ENCODE measurements at places on chromosomes 7 and 10.

- DNase-seq = no peak
Measured at GRCh38 chr10:93503075-93503474, 6.7 kb downstream of the CEP55 start.

- DNase-seq = no peak
Measured at GRCh38 chr10:5411941-5412276, 448 bp upstream of the NET1 start.

DNA sequence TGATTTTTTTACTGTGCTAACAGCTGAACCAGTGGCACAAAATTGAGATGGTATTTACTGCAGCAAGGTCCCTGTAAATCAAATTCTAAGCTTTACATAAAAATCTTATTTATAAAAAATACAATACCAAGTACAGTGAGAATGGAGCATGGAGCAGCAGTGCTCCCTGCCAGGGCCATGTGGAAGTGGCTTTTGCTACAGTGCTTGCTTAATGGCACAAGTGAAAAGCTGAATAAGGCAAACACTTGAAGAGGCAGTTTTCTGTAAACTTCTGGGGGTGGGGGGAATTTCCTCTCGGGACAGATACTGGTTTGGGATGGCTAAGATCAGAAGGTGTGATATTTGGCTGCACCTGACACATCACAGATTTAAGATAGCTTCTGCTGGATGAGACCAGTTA is 27.5 kb downstream of the AP3M1 start:
- DNase-seq = no peak

DNA sequence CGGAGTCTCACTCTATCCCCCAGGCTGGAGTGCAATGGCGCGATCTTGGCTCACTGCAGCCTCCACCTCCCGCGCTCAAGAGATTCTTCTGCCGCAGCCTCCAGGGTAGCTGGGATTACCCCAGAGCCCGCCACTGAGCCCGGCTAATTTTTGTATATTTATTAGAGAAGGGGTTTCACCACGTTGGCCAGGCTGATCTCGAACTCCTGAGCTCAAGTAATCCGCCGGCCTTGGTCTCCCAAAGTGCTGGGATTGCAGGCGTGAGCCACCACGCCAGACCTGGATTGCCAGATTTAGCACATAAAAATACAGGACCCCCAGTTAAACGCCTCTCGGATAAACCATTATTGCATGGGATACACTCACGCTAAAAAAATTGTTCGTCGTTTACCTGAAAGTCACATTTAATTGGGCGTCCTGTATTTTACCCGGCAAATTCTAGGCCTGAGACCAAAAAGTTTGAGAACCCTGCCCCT is 375 bp upstream of the GATAD1 start:
- no peak for DNase-seq

GRCh38 chr10:55180357-55180756 is 379.3 kb upstream of the PCDH15 start:
- no peak for DNase-seq

DNA sequence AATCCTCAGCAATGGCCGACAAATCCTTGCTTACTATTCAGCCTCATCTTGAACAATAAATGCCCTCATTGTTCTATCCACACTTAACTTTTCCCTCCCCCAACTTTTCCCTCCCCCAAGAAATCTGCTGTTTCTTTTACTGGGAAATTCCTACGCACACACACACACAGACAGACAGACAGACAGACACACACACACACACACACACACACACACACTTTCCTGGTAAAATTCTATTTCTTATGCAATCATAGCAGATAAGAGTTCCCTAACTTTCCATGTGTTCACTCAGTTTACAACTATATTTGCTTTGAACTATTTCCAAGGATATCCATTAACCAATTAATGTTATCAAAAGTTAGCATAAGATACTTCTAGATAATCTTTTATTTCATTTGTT is 52.9 kb downstream of the RELN start:
- no peak for DNase-seq

DNA sequence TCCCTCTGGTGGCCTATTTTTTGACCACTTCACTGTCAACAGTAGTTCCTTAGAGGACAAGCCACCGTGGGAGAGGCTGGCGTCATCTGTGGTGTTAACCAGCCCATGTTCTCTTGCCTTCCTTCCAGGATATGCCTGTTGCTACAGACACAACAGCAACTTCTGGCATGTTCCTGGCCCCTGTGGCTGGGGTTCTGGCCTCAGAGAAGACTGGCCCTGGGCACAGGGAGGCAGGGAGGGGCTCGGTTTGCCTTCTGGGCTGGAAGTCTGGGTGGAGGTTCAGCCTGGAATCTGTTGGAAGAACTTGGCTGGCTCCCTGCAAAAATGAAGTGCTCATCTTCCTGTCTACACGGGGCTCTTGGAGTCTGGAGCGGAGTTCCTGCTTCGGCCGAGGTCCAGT is 25.7 kb downstream of the GOLGA7B start:
- DNase-seq = no peak

- no peak for DNase-seq
Measured at GRCh38 chr10:53239873-53240272, 467.3 kb upstream of the MBL2 start.

- no peak for DNase-seq
Measured at GRCh38 chr7:44382459-44383265, 57.3 kb upstream of the CAMK2B start.

- DNase-seq = peak; percentile 57
Measured at GRCh38 chr7:1460821-1461645, 1.8 kb upstream of the MICALL2 start.

DNA sequence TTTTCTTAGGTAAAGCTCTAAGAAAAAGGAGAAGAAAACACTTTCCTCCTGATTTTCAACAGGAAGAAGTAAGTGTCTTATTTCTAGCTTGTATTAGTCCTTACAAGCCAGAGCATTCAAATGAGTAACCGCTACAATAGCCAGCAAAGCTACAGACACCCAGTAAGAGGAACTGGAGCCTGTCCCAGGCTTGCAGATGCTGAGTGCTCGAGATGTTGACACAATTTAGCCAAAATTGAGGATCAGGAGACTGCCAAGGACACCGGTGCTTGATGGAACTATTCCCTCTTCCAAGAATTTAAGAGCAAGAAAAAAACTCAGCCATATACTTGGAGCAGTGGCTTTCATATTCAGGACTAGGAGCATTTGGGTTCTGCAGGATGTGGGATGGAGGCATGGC is 149.3 kb upstream of the DPP6 start:
- no peak for DNase-seq

DNA sequence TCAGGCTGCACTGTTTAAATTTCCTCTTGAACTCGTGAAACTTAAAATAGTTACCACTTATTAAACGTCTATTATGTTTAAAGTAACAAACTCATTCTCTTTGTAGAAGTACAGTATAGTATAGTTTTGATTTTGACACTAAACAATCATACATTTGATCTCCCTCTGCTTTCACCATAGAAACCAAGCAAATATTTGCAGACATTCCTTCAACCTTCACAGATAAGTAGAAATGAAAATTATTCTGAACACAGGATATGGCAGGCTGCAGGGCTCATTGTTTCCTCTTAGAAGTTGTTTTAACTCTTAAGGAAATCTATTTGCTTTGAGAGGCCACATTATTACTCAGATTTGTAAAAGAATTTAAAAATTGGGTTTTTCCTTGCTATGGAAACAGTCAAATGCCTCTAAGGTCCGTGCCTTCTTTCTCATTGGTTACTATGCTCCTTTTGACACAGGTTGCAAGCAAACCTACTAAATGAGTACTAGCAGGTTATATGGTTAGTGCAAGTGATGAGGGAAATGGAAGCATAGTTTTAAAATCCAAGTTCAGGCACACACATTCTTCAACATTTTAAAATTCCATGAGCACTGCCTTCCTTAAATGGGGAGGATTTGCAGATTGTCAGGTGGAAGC is 92.8 kb upstream of the FAM133B start:
- DNase-seq = no peak

DNA sequence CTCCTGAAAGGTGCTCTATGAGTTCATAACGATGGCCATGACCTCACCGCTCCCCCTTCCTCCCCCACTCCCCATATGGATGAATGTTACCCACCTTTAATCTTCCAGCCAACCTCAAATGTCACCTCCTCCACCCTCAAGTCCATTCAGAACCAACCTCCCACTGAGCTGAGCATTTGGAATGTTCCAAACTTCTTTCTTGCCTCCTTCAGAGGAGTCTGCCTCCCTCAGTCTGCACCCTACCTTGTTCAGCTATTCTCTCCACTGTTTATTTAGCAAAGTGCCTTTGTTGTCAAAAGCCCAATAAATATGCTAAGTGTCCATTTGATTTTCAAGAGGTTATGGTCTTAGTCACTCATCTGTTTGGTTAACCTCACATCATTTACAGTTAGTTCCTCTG is 22.9 kb upstream of the MTPAP start:
- DNase-seq = no peak

DNA sequence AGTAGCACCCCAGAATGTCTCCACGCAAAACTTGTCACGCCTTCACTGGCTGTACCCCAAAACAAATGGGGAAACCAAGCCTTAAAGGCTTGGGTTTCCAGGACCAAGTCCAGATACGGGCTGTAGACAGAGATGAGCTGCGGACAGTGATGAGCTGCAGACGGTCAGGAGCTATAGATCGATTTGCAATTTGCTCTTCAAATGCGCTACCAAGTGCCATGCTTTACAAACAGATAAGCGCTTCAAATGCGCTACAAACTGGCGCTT is 658 bp upstream of the SGCE start:
- DNase-seq = no peak

DNA sequence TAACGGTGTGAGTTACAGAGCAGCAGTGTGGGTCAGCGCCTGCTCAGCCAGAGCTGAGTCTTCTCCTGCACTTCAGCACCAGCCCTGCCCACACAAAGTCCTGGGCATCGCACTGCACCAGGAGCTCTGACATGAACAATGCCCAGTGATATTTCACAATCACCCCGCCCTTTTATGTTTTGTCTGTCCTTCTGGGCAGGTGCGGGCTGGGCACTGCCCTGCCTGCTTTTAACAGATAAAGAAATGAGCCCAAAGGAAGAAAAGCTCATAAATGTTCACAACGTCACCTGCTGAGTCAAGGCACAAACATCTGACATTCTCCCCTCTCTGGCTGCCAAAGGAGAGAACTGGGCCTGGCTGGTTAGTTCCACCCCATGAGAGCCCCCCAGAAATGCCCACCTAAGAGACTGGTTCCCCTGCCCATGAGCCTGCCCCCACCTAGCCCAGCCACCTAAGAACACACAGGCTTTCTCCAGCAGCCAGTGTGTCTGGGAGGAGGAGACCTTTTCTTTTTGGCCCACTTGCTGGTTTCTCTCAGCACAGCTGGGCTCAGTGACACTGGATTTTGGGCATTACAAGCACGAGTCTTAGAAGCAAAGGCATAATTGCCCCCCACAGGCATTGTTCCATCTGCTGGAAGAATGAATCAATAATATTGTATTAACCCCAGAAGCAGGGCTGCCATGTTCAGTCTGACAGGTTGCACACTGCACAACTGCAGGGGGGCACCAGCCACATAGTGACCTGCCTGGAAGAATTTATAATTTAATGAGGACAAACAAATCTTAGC is 22.3 kb downstream of the CALML3 start:
- no peak for DNase-seq

DNA sequence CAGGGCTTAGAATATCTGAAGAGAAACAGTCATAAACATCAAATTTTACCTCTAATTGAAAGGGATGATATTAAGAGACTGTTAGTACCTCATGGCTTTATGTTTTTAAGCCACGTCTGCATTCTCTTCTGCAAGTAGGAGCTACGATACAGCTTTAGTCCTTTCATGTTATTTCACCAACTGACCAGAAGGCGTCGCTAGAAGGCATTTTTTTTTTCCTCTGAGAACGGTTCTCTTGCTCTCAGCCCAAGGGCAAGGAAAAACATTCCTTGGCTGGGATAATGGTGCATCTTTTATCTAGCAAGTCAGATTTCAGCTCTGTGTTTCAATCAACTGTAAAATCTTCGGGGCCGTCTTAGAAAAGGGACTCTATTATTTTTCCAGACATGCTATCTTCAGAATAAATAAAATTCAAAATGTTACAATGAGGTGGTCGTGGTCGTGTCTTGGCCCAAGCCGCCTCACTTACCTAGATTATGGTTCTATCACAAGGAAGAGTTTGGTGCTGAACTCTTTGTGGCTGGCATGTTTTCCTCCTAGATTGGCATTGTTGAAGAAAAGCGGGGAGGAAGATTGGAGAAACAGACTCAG is 41.6 kb upstream of the LYZL2 start:
- peak; percentile 74 for DNase-seq

DNA sequence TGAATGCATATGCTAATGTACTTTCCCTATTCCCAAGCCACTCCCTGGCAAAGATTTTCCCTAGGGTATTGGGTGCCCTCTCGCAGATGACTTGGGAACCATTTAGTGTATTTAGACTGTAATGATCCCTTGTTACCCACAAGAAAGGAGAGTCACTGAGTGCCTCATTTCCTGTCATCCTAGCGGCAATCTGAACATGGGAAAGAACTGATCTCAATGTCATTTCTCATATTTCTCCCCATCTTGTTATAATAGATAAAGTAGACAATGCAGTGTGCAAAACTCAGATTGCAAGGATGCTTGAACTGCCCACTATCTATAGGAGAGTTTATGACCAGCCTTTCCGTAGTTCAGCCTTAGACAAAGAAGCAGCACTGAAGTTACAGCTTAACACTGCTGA is 123.3 kb downstream of the MICU1 start:
- no peak for DNase-seq

DNA sequence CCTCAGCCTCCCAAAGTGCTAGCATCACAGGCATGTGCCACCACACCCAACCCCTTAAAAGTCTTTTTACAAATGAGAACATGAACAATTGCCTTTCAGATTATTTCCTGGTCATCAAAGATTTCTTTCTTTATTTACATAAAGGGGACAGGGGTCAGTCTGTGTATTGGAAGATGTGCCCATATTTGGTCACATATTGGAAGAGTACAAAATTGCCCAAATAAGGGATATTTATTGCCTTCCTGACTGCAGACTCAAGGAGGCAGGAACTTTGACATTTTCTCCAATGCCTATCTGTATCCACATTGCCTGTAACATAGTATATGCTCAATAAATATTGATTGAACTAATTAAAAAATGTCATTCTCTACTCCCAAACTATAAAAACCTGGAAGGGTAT is 25.9 kb upstream of the HERPUD2 start:
- DNase-seq = no peak

GRCh38 chr10:84147347-84147746 is 8.0 kb downstream of the GHITM start:
- no peak for DNase-seq

GRCh38 chr10:99235658-99236626 is at the start of gene HPSE2:
HPSE2 (minus strand) TSS chr10:99235852.
- DNase-seq = no peak

- DNase-seq = no peak
Measured at GRCh38 chr7:44980393-44981034, 1.7 kb upstream of the MYO1G start.

GRCh38 chr7:901041-901387 is 24.7 kb downstream of the GET4 start:
- no peak for DNase-seq

All from stromal cell of bone marrow (primary cell).